LoVo (cell line): ENCODE measurements at places on chromosomes 12 and 14.

DNA sequence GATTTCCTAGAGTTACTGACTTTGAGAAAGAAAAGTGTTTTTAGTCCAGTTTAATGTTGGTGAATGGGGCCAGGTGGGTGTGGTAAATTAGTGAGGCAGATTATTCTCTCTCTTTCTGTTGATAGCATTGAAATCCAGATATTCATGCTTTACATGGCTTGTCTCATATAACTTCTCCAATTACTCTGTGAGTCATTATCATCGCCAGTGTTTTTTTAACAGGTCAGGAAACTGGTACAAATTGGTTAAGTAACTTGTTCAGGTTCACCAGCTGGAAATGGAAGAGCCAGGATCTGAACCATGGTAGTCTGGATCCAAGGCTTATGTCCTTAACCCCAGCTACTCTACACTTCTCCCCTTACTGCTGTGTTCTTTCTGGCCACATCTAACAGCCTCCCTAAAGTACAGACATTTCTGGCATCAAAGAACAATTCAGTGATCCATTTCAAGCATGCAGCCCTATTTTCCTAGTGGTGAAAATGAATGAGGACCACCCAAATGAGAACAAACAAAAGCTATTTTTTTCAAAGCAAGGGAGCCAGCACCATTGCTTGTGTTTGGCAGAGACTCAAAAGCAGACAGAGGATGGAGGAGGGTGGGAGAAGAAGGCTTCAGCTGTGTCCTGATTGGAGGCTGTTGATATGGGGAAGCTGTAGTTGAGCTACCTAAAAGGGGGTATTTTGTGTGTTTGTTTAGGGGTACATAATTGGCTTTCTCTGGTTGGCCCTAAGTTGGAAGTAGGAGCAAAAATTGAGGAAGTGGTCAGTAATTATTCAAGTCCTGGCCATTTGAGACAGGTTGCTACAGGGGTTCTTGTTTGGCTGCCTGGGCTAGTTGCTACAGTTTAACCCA is 1.7 kb downstream of the IRAK3 start:
- no peak for DNase-seq

- no peak for DNase-seq
Measured at GRCh38 chr12:94327809-94328208, 131.9 kb downstream of the CEP83 start.

DNA sequence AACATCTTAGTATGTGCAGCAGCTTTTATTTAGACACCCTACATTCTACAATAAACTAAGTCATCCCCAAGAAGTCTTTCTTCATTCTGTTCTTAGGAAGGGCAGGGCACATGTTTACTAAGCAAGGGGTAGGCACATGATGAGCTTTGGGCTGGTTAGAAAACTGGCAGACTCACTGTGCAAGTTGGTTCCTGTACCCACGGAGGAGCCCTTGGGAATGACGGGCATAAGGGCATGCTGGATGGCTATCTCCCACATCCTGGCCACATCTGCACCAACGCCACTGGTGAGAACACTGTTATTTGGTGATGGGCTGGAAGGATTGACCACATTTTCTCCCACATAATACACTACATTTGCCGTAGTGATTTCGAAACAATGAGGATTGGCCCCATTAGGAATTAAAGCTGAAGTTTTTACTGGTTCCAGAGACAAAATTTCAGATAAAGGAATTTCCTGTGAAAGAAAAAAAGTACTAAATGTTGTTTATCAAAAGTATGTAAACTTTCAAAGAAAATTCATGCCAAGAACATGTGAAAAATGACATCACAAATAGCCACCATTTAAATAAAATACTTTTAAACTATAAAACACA is 297.0 kb downstream of the PRKD1 start:
- no peak for DNase-seq

- no peak for DNase-seq
Measured at GRCh38 chr14:62662811-62663455, 382.3 kb downstream of the KCNH5 start.
